NCI-H1092 (cell line): ENCODE measurements at places on chromosomes 7 and 10.
A peak's percentile ranks its signal among the peaks of the same experiment; 100 is the strongest.

DNA sequence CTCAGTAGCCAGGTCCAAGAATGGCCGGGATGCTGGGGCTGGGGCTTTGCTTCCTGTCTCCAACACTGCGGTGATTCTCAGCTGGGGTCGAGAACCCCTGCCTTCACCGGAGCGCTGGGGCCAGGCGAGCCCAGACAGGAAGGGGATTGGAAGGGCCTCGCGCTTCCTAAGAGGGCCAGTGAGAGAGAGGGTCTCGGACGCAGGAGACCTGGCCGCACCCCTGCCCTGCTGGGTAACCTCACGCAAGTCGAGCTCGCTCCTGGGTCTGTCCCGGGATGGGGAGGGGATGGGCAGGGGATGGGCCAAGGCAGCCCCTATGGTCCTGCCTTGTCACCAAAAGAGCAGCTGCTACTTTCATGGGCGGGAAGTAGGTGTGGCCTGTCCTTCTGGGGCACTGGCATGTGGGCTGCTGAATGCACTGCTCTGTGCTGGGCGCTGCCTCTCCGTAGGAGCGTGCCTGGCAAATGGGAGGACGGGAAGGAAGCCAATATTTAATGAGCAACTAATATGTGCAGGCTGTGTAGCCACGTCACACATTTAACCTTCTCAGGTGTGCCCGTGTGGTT is 20.0 kb downstream of the KCNK18 start:
- DNase-seq, result no peak

DNA sequence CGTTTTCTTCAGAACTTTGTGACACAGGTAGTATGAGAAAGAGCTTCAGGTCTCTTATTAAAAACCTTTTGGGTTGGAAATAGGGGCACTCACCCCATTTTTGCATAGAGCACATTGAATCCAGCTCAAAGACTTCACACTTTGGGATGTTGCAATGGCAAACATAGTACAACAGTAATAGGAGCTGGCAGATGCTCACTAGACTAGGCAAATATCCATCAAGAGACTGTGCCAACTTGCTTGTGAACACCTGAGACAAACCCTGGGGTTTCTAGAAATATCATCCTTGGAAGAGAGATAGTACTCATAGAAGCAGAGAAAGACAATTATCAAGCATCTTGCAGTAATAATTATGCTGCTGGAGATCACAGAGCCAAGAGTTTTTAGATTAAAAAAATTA is 280.0 kb downstream of the CACNA2D1 start:
- DNase-seq, result peak; percentile 29

- no peak for DNase-seq
Observed at GRCh38 chr10:17001961-17002749, 127.5 kb downstream of the CUBN start.

DNA sequence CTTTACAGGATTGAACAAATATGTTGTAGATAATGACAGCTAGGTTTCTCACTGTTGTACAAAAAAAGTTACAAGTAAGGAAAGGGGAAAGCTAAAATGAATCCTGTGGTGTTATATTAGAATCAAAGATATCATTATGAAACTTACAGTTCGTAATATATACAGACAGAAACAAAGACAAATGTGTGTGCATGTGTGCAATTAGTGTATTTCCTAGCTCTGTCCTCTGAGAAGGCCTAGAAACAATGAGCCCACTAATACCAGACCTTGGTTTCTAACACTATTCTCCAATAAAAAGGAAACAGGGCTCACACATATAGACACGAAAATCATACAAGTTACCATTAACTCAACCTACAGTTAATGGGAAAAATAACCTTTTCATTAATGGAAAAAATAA is 8.0 kb downstream of the KDM7A start:
- no peak for DNase-seq

DNA sequence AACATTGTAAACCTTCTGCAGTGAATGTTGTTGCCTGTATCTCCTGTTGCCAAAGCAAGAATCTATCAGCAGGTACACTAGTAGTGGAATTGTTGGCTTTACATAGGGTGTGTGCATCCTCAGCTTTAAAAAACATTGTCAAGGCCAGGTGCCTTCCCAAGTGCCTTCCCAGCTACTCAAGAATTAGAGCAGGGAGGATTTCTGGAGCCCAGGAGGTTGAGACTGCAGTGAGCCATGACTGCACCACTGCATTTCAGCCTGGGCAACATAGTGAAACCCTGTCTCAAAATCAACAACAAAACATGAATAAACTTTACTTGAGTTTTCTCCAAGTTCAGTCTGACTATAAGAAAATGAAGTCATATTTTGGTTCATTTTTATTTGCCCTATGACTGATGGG is 217.3 kb downstream of the CCSER2 start:
- DNase-seq, result no peak

DNA sequence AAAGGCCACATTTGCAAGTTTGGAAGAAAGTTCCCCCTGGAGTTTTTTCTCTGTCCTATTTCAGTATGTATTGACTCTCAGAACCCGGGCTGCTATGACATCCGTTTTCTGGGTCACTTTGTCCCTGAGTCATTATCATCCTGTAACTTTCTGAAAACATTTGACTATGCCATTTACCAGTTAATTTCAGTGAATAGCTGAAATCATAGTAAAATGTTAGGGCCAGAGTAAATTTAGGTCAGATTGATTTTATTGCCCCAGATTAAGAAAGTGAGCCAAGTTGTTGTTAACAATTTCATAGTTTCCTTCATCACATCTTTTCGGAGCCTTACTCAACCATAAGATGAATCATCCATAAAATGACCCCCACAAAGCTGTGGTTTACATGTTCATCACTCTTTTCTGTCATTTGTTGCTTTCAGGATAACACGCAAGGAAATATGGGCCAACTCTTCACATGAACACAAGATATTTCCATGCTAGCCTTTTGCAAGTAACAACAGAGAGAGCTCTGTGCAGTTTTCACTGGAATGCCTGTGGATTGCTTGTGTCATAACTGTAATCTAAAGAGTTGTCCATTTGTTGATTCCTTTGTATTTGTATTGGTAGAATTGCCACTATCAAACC is 3.9 kb upstream of the MACC1 start:
- DNase-seq, result no peak

- no peak for DNase-seq
Observed at GRCh38 chr7:35729061-35729783, 34.3 kb upstream of the HERPUD2 start.

DNA sequence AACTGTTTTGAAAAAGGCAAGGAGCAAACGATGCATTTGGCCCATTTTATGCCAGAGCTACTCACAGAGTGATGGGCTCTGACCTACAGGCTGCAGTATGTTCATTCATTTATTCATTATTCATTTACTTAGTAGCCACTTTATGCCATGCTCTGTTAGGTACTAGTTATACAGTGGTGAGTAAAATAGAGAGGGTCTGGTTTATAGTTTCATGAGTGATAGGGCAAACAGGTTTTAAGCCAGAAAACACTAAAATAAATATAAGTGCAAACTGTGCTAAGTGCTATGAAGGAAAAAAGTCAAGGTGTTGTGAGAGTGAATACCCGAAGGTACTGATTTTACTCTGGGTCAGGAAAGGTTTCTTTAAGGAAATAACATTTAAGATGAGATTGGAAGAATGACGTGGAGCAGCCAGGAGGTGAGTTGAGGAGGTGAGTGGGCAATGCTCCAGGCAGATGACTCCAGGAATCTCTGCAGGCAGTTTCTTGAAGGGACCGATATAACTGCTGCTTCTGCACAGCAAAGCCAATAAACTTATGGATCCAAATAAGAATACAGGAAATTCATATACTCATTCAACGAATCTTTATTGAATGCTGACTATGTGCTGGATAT is 56.9 kb upstream of the FAM133B start:
- DNase-seq, result no peak

DNA sequence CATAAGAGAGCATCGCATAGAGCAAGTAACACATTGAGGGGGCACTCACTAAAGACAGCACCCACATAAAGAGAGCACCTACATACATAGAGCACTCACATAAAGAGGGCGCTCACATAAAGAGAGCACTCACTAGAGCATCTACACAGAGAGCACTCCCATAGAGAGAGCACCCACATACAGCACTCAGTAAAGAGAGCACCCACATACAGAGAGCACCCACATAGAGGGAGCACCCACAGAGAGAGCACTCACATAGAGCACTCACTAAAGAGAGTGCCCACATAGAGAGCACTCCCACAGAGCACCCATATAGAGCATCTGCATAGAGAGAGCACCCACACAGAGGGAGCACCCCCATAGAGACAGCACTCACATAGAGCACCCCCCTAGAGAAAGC is 47.8 kb downstream of the INSIG1 start:
- no peak for DNase-seq

DNA sequence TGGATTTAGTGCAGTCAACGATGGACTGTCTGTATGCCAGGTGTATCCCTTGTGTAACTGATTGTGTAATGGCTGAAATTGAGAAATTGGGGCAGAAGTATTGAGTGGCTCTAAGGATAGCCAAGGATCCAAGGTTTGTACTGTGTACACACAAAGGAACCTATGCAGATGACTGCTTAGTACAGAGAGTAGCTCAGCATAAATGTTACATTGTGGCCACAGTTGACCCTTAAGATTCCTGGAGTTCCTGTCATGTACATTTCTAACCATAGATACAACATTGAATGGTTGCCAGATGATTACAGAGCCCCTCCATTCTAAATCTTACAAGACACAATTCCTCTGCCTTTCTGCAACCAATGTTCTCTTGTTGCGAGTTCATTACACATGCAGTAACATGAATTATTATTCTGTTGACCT is 25.3 kb downstream of the CCDC126 start:
- DNase-seq, result no peak

- DNase-seq, result no peak
Observed at GRCh38 chr7:111011520-111011919, 79.4 kb upstream of the LRRN3 start.

DNA sequence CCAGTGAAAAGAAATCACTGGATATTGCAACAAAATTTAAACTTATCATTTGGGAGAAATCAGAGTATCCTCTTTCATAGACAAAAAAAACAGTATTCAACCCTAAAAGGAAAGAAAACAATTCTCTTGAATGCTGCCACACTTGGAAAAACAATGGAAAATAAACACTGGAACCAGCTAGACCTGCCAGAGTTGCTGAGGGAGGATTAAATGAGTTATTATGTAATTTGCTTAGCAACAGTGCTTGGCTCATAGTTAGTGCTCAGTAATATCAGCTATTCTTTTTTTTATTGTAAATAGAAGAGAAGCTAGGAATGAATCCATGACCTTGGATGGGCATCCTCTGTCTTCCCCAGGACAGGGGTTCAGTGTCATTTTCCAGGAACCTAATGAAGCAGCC is 11.0 kb upstream of the ZNF273 start:
- no peak for DNase-seq

GRCh38 chr7:142832417-142832816 is 22.5 kb upstream of the EPHB6 start:
- DNase-seq, result no peak

DNA sequence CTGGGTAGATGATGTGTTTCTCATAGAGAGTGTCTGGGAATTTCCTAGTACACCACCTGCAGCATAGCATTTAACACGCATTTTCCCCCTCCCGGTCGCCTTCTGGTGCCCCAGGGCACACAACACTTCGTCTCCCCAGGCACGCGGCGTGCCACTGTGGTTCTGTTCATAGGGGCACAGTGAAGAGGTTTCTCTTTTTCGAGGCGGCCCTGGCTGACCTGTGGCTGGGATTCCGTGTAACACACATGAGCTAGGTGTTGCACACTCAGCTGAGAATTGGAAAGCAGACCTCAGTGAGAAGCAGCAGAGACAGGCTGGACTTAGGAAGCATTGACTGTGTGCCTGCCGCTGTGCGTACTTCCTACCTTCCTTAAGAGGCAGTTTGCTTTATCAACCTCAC is 214.3 kb upstream of the SHH start:
- DNase-seq, result no peak

DNA sequence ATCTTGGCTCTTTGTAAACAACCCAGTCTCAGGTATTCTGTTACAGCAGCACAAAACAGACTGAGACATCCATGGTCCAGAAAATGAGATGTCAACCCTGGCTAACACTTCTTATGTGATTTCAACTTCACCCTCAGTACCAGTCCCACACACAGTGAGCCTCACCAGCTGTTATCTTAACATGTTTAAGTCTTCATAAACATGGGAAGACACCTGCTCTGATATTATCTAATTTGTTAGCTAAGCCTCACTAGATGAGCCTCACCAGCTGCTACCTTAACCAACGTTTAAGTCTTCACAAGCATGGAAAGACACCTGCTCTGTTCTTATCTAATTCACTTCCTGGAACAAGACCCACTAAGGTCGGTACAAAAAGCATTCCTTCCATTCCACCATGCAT is 130.8 kb downstream of the CALN1 start:
- no peak for DNase-seq

GRCh38 chr7:141071260-141071854 is 2.5 kb upstream of the TMEM178B start:
- peak; percentile 96 for DNase-seq

GRCh38 chr10:35007858-35008301 is 82.3 kb downstream of the CUL2 start:
- no peak for DNase-seq

GRCh38 chr10:70052462-70053217 is at the start of gene MACROH2A2:
TSS of gene MACROH2A2 (plus strand) at chr10:70052846. CDS start at chr10:70075659, 22,813 bp downstream.
- DNase-seq, result peak; percentile 28

GRCh38 chr10:5840314-5841307 is 27.4 kb upstream of the GDI2 start:
- no peak for DNase-seq

- DNase-seq, result no peak
Observed at GRCh38 chr7:158695726-158696452, 8.7 kb downstream of the NCAPG2 start.

DNA sequence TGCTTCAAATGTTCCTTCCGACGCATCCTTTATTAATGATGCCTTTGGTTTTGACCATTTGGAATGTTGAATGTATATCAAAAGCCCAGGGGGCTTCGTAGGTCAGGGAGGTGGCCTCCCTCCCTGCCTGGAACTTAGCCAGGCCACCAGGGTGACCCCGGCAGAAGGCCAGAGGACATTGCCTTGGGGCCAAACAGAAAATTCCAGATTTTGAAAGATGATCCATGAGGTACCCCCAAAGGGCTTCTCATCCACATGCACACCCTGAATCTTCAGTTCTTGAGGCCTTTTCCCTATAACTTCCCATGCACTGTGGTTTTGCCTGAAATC is 171.7 kb downstream of the ADAM12 start:
- no peak for DNase-seq
